ENCODE measurements at places on chromosomes 1 and 21.

DNA sequence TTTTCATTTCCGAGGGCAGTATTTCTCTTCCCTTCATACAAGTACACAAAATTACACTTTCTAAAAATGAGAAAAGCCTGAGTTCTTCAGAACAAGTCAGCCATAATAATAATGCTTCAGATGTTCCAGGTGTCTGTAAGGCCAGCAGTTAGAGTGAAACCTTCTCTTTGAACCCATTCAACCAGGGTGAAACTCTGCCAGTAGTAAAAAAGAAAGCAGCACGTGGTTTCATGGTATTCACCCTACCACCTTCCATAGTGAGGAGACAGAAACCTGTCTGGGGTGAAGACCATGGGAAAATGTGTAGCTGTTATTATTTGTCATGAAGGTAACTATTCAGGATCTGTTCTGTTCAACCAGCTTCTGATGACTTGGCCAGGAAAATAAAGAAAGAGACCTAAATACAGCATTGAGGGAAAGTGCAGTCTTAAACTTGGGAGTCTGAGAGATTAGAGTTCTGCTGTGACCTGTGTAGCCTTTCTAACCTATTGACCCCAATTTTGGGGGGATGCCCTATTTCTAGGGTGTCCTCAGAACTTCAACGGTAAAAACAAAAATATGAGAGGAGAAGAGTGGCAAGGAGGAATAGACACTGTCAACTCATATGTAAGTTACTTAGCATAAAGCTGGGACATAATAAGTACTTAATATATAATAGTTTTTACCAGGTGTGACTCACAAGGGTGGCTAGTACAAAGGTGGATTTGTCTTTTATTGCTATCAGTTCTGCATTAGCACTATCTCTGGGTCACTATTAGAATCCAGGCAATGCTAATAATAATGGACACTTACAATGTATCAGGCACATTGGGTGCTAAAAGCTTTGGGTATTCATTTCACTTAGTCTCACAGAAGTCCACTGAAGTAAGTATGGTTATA, 70.0 kb upstream of the TNFSF4 start:
- DNase-seq = no peak

GRCh38 chr1:25893116-25893515, 13.1 kb downstream of the STMN1 start:
- DNase-seq = no peak

- no peak for DNase-seq
Observed at GRCh38 chr1:18121072-18121820, 13.6 kb downstream of the IGSF21 start.

GRCh38 chr21:46100426-46100825, 2.5 kb downstream of the COL6A2 start:
- DNase-seq = no peak

DNA sequence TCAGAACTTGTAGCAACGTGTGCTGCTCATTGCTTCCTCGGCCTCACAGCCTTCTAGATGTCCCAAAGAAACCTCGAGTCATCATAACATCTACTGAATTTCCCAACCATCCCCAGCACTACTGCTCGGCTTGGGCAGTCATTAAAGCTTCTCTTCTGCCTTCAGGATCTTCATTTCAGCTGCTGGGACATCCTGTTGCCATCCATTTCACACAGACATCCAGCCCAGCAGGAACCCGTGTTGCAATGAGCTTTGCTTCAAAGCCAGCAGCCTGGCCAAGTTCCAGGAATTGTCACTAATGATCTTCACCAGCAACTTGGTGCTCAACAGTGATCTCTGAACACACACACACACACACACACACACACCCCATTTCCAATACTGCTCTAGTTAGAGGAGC, 18.5 kb downstream of the WLS start:
- DNase-seq = no peak

- peak; percentile 80 for DNase-seq
Observed at GRCh38 chr1:16006552-16007485, 2.8 kb downstream of the SRARP start.

All from RWPE1 (cell line).